ENCODE measurements at places on chromosomes 12 and 14. TPM values are rescaled to one million over a fixed set of nuclear protein-coding genes. Genes with fewer than 3 reads are reported as not detected.

The SMIM41 gene
- total RNA-seq = not detected

The FSCB gene
- not detected for total RNA-seq

GRCh38 chr12:104054681-104055346 lies 4.8 kb upstream of the GLT8D2 start:
- DNase-seq = no peak

DNA sequence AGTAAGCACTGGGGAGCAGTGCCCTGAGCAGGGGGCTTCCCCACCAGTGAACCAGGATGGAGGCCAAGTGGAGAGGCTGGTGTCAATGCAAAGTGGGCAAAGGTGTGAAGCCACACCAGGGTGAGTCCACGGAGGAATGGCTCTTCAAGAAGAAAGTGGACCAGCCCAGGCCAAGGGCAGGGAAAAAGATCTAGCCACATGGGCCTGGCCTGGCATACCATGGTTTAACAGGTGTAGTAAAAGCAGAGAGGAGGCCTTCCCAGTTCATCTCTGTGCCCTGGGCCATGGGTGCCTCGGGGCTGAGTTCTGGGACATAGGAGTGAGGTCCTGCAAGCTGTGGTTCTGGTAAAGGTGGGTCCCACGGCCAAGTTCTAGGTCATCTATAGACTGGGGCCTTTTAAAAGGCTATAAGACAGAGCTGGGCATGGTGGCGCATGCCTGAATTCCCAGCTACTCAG lies 153.4 kb downstream of the DPF3 start:
- DNase-seq = no peak

- no peak for DNase-seq
These were observed 977.5 kb upstream of the LRFN5 start for GRCh38 chr14:40629144-40629543.
